Suprapubic skin (tissue), 4 donors: ENCODE measurements at places on chromosomes 1 and 21. TPM values are rescaled to one million over a fixed set of nuclear protein-coding genes. Genes with fewer than 3 reads are reported as not detected.

GRCh38 chr1:41891199-41891896 is 27.4 kb downstream of the HIVEP3 start:
- no peaks in the 10 kb centered on the region for H3K27me3 ChIP-seq
- no peaks in the 10 kb centered on the region for H3K36me3 ChIP-seq
- H3K27ac ChIP-seq: peak overlapping the region; percentile 41
- DNase-seq: no peak

The FLG2 gene
- 1,139 TPM for total RNA-seq

DNA sequence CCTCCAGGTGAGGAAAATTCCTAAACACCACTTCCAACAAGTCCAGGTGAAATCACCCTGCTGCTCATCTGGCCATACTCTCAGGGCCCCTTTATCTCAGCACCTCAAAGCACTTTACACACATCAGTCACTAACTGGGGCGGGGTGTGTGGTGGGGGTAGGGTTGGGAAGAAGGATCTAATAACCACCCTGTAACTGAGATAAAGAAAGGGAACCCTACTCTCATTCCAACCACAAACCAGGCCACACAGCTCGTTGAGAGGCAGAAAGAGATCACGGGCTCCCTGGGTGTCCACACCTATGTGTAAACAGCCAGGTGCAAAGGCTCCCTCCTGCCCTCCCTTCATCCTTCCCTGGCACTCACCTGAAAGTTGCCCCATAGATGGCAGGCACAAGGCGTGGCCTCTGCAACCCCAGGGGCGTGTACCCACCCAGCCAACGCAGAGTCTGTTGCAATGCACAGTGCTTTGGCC is 20.4 kb downstream of the GPR161 start:
- no peaks in the 10 kb centered on the region for H3K27me3 ChIP-seq

DNA sequence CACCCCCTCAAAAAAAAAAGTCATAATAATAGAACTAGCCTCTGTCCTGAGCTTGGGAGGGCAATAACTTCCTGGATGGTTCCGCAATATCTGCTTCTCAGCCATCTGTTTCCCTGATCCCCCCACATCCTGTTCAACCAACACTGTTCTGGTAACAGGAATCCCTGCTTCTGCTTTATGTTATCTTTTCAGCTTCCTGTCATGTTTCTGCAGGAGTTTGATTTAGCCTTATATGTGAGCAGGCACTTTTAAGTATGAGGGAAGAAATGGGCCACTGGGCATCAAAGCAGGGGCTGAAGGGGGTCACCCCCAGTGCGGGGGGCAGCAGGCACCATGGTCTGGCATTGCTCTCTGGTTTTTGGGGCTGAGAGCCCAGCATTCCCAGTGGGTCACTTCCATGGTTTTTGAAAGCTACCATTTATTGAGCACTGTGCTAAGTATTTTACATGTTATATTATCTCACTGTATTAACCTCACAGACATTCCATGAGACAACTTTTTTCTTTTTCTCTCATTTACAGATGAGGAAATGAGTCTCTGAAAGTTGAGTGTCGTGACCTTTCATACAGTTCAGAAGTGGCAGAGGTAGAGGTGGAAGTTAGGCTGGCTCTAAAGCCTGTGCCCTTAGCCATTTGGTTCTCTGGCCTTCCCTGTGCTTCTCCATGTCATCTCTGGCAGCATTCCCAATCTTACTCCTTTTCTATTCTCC is 61.9 kb downstream of the DNTTIP2 start:
- H3K4me3 ChIP-seq: no peak overlapping the region

DNA sequence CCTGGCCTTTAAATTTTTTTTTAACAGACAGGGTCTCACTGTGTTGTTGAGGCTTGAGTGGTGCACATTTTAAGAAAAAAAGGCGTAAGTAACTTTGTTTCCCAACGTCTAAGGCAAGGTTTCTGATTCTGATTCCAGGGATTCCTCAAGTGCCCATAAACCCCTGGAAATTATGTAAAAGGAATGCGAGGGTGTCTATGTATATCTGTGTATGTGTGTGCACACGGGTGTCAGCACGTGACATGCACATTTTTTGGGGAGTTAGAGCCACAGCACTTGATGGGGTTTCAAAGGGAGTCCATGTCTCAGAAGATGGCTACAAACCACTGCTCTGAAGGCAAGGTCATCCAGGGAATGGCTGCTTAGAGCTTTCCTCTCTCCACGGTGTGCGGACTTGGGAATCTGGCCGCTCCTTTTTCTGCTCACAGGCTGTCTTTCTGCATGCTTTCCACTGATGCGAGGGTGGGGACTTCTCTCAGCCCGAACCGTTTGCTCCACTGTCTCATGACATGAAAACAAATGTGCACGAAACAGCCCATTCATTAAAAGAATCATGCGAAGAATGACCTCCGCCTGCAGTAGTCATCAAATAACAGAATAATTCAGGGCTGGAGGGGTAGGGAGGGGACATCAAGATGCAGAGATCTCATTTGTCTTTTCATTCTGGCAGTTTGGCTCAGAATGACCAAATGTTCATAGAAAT is 18.7 kb upstream of the RERE start:
- H3K27ac ChIP-seq: no peak overlapping the region
- no peak for DNase-seq
- no peaks in the 10 kb centered on the region for H3K4me1 ChIP-seq
- H3K4me3 ChIP-seq: no peak overlapping the region
- no peaks in the 10 kb centered on the region for H3K36me3 ChIP-seq
- H3K27me3 ChIP-seq: no peaks in the 10 kb centered on the region
